NCI-H526 treated with DMSO at 0.1 percent for 48 hours (cell line): ENCODE measurements at places on chromosomes 5 and 9.

DNA sequence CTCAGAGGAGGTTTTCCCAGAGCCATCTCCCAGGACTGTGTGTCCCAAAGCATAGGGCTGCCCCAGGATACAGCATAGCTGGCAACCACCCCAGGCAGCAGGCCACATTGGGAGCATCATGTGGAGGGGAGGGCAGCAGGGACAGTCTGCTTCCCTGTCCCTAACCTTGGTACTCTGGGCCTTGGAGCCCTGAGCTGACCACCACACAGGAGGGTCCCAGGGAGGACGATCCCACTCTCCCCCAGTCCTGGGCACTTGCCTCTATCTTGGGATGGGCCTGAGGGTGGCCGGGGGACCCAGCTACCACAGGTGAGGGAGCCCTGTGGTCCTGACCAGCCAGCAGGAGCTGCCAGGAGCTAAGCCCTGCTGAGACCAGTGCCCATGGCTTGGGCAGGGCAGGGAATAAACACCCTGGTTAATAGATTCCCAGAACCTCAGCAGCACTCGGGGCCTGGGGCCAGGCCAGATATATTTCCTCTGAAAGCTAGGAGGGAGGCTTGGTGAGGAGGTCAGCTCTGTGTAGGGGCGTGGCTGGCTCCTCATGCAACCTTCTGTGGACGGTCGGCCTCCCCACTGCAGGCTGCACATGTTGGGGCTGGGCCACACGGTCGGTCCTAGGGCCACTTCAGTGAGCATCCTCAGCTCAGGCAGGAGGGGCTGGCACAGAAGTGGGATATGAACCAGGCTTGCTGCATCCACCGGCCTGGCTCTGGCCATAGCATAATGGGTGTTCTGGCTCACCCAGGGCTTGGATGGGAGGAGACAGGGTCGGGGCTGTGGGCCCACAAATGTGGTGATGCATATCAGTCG lies 4.2 kb downstream of the NINJ1 start:
- DNase-seq = no peak

- DNase-seq = peak; percentile 0
Measured at GRCh38 chr5:57779383-57780223, 297.0 kb upstream of the ACTBL2 start.

DNA sequence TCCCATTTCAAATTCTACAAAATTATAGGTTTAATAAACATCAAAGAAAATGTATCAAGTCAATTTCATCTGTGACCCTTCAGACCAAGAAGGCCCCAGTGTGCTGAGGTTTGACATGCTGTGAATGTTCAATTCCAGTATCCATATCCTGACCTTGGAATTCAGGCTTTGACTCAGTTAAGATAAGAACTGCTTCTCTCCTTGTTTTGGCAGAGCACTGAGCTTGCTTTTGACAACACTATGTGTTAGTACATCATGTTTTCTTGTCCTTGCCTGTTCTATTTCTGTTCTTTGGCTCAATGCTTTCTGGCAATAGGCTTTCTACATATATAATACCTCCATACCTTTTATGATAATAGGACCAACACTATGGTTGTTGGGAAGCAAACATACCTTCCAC lies 105.6 kb downstream of the PLCXD3 start:
- DNase-seq = no peak

DNA sequence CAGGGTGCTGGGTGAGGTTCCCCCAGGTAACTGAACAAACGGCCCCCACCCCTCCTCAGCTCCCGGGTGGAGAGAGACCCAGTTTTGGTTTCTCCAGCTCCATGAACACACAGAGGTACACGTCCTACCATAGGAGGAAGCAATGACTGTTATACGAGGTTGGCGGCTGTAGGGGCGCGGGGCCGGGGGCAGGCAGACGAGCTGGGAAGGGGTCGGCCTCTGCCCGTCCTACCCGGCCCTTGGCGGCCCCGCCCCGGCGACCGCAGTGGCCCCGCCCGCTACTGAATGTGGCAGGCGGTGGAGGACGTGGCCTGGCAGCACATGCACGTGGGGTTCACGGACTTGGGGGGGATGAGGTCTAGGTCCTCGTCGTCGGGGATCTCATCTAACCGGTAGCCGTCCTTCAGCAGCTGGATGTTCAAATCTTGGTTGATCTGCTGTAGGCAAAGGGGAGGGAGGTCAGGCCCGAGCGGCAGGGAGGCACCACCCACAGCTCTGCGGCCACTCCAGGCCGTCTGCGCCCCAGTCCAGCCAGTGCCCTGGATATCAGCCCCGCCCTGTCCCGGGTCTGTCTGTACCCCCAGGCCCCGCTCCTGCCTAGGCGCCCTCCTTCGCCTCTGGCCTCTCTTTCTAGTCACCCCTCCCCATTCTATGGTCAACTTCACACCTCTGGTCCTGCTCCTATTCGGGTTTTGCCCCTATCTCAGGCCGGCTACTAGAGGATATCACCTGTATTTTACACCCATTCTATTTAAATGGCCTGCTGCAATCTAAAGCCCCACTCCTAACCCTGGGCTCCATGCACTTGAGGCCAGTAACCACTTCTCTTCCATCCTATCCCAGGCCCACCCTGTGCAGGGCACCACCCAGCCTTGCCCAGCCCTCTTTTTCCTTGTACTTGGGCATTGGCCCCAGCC lies 24.2 kb upstream of the MYORG start:
- DNase-seq = no peak

DNA sequence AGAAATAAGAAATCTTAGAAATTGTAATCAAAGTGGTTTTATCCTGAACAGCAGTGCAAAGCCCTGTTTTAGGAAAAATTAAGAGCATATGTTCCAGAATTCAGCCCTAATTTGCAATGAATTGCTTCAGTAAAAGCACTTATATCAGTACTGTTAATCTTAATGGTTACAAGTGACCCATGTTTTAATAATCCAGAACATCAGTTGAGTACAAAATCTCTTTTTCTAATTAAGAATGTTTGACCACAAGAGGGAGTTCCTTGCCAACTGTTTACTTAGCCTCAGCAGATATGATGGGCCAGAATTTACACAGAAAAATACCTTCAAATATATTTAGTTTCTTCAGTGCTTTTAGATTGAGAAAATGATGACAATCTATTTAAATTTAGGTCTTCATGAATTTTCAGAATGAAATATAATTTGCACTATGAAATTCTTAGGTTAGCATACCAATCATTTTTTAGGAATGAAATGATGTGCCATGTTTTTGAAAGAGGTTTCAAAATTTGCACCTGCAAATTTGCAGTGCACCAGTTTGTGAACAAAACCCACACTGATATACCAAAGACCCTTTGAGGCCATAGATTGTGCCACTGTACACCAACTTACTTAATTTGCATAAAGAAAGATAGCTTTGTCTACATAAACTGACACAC lies 926.3 kb upstream of the ARRDC3 start:
- DNase-seq = peak; percentile 2

DNA sequence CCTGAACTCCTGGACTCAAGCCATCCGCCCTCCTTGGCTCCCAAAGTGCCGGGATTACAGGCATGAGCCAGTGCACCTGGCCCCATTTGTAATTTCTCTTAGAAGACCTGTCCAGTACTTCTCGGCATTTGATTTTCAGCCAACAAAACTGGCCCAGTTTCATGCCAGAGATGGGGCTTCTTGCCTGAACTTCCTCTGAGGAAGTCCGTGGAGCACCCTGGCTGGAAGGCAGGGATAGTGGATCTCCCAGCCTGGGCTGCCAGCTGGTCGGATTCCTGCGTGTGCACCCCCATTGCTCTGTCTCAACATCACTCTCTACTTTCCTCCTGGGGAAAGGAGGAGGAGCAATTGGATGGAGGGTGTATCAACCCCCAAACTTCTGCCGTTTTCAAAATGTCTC lies 39.0 kb downstream of the FAM78A start:
- no peak for DNase-seq

GRCh38 chr5:140916325-140916724 lies 9.8 kb upstream of the PCDHAC1 start:
- DNase-seq = no peak

- DNase-seq = no peak
Measured at GRCh38 chr9:135960411-135961276, 529 bp downstream of the UBAC1 start.

DNA sequence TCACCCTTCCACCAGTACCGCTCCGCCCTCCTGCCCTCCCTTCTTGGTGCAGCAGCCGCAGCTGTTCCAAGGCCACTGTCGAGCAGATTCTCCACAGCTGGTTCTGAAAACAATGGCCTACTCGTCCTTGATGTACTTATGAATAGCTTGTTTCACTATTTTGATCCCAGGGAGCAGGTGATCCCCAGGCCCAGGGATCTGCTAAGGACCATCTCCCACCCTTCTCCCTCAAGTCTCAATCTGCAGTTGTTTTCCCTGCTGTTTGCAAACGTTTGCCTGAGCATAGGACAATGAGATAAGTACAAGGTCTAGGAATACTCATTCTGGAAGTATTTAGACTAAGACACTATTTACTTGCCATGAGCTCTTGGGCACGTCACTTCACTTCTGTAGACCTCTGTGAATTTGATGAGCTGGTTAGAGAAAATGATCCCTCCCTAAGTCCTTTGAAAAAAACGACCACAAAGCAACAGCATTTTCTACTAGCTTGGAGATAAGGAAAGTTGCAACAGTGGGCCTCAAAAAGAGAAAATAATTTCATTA lies 1.8 kb downstream of the LURAP1L start:
- no peak for DNase-seq

GRCh38 chr5:158039441-158039840 lies 180.5 kb upstream of the CLINT1 start:
- no peak for DNase-seq

DNA sequence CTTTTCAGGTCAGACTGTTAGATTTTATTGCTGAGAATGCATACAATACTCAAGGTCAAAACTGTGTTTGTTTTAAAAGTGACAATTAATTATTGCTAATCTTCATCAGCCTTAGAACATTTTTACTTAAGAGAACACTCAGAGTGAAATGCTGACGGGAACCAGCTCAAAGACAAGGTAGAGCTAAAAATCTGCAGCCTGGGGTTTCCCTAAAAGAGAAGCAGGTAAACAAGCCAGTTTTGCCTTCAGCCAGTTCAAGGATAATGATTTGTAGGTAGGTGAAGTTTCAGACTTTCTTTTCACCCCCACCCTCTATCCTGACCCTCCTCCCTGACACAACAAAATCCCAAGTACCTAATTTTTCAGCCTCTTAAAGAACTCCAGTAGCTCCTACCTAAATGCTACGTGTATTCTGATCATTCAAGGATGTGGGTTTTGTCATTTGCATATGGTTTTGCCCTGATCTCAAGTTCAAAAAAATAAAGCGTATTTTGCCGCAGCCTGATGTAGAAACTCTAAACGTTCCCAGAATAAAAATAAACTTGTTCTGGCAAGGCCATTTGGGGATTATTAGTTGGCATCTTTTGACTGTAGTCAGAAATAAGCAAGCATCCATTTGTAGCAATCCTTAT lies 407.2 kb downstream of the EFNA5 start:
- DNase-seq = no peak

GRCh38 chr5:143194206-143194605 lies 209.3 kb downstream of the NR3C1 start:
- DNase-seq = no peak

DNA sequence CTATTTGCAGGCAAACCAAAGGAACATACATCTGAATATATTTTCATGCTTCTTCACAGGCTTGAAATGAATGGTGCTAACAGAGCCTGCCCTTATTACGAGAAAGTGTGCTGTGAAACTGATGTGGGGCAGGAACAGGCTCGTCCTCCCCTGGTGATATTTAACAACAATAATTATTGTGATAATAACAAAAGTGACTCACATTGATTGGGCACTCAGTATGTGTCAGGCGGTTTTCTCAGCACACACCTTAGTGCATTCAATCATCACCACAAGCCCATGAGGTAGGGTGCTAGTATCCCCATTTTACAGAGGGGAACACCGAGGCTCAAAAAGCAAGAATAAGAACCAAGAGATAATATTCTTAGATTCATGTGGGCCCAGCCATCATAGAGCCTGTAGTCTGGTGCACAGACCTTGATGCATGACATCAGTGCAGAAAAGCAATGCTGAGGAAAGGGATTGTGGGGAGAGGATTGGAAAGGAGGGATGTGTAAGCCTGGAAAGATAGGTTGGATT lies 18.1 kb upstream of the BOD1 start:
- DNase-seq = no peak

- DNase-seq = peak; percentile 2
Measured at GRCh38 chr9:111975709-111976108, 79.1 kb downstream of the UGCG start.

- no peak for DNase-seq
Measured at GRCh38 chr9:114769624-114770023, 36.2 kb downstream of the TNFSF15 start.

- no peak for DNase-seq
Measured at GRCh38 chr5:154271466-154271865, 80.9 kb downstream of the GALNT10 start.

GRCh38 chr9:4020038-4020754 lies 279.7 kb downstream of the GLIS3 start:
- DNase-seq = no peak

DNA sequence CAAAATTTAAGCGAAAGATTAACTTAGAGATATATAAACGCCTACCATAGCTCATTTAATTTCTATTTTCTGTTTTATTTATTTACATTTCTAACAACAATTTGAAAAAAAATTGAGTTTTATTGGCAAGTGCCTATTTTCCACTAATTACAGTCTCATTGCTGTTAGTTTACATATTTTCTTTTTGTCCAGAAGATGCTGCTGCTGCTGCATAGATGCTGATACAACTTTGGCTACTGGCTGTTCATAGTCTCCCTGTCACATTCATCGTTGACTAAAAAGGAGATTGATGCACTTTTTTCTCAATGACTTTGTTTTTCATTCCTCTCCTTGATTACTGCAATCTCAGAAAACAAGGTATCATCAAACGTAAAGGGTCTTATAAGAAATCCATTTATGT lies 235.4 kb downstream of the CDH9 start:
- no peak for DNase-seq

GRCh38 chr5:133205649-133206048 lies 153.8 kb downstream of the HSPA4 start:
- no peak for DNase-seq

DNA sequence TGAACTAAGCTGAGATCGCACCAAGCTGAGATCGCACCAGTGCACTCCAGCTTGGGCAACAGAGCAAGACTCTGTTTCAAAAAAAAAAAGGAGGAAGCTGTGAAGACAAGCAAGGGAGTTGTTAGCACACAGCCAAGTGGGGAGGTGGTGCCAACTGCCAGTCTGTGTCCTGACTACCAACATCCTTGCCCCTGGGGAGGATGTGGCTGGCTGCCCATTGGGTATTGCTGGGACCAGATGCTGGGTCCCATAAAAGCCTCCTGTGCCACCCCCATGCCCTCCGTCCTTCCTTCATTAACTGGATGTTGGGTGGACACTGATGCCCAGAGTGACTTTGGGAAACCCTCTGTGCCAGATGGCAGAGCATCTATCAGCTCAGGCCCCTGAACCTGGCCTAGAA lies 157.1 kb upstream of the COL5A1 start:
- no peak for DNase-seq

GRCh38 chr5:31551878-31552277 lies 19.8 kb downstream of the C5orf22 start:
- DNase-seq = no peak

DNA sequence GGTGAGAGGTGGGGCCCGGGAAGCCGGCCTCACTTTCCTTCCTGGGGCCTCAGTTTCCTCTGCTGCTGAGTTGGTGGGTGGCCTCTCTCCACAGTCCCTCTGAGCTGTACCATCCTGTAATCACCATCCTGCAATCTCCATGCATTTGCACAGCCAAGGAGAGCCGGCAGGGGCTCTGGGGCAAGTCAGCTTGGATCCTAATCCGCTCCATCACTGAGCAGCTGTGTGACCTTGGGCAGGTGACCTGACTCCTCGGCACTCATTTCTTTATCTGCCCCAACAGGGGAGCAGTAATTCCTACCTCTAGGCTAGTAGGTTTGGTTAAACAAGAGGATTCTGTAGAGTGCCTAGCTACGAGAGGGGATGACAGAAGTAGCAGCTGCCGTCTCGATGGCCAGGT lies 88.2 kb upstream of the ZNF618 start:
- no peak for DNase-seq
